ENCODE measurements at places on chromosomes 4 and X.

- no peak for DNase-seq
Measured at GRCh38 chrX:150546711-150547153, 21.7 kb upstream of the MTM1 start.

DNA sequence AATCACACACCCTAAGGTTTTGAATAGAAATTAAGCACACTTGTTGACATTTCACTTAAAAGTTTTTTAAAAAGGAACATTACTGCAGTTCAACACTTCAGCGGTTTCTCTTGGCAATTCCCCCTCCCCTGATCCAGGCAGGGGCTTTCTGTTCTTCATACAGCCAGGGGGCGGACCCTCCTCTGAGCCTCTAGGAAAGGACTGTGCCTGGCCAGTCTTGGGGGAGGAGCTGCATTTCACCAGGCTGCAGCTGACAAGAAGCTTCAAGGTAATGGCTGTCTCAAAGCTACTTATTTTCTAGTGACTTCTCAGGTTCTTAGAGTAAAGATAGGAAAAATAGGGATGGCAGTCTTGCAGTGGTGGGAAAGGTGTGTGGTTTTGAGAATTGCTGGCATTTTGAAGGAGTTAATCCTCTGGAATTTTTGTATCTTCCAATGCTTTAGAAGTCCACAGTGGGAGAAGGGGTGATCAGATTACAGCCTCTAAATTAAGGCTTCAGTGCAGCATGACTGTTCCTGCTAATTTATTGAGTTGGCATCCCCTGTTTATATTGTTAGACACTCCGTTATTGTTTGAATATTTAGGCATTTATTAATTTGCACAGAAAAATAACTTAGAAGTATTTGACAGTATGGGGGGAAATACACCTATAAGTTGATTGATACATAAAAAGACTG is 33.5 kb downstream of the PWWP3B start:
- DNase-seq = no peak

DNA sequence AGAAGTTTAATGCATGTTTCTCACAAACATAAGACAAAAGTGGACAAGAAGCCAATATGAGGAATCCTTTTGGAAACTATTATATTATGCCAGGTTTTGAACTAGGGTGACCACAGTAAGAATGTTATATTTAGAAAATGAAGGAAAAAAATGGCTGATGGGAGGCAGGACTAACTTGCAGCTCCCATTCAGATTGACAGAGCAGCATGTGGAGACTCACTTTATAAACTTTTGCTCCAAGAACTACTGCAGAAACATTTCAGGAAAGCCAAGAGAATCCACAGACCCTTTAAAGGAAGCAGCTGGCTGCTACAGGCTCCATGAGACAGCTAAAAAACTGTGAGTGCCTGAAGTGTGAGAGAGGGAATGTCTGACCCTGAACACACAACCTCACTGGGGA is 738.6 kb upstream of the GRIA3 start:
- no peak for DNase-seq

- DNase-seq = no peak
Measured at GRCh38 chr4:6568689-6569332, 6.2 kb upstream of the MAN2B2 start.

DNA sequence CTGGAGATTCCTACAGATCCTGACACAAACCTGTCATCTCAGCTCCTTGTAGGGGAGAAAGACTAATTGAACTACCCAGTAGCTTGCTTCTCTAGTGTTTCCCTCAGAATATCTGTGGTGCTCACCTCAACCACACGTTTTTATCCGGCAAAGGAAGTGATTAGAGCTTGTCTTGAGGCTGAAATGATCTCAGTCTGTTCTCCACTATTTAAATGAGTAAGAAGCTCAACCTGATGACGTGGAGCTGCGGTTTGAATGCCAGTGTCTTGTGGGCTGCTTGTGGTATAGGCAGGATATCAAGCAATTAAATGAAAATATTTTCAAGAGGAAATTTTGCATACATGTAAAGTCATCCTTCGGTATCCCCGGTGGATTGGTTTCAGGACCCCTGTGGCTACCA is 270.2 kb downstream of the TLL1 start:
- no peak for DNase-seq

- DNase-seq = no peak
Measured at GRCh38 chrX:79259073-79259689, 108.0 kb downstream of the ITM2A start.

- no peak for DNase-seq
Measured at GRCh38 chr4:11420327-11420726, 8.4 kb downstream of the HS3ST1 start.

DNA sequence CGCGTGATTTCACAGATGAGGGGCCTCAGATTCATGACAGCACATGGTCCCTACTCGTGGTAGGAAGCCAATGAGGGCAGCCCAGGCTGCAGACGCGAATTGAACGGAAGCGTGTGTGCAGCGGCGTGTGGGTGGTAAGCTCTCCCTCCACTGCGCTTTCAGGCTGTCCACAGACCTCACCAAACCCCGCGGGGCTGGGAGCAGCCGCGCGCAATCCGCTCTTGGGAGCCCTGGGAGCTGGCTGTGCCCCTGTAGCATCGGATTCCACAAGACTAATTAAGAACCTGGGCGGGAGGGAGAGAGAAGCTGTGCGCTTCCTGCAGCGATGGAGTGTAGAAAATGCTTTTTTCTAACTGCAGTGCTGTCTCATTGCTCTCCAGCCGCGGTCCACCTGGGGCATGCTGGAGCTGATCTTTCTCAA is 134.9 kb downstream of the STOX2 start:
- DNase-seq = no peak

DNA sequence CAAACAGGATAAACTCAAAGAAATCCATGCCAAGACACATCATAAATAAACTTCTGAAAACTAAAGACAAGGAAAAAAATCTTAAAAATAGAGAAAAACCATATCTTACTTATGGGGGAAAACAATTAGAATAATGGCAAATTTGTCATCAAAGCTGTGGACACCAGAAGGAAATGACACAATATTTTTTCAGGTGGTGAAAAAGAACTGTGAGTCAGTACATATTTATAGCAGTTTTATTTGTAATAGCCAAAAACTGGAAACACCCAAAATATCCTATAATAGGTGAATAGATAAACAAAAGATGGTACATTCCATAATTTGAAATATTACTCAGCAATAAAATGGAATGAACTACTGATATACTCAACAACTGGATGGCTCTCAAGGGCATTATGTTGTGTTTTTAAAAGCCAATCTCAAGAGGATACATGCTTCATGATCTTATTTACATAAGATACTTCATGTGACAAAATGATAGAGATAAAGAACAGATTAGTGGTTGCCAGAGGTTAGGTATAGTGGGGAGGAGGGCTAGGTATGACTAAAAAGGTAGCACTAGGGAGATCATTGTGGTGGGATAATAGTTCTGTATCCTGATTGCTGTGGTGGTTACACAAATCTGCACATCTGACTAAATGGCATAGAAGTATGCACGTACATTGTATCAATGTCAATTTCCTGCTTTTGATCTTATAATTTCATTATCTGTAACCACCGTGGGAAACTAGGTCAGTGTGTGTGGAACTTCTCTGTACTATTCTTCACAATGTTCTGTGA is 191.9 kb downstream of the PPP1R2C start:
- DNase-seq = no peak

DNA sequence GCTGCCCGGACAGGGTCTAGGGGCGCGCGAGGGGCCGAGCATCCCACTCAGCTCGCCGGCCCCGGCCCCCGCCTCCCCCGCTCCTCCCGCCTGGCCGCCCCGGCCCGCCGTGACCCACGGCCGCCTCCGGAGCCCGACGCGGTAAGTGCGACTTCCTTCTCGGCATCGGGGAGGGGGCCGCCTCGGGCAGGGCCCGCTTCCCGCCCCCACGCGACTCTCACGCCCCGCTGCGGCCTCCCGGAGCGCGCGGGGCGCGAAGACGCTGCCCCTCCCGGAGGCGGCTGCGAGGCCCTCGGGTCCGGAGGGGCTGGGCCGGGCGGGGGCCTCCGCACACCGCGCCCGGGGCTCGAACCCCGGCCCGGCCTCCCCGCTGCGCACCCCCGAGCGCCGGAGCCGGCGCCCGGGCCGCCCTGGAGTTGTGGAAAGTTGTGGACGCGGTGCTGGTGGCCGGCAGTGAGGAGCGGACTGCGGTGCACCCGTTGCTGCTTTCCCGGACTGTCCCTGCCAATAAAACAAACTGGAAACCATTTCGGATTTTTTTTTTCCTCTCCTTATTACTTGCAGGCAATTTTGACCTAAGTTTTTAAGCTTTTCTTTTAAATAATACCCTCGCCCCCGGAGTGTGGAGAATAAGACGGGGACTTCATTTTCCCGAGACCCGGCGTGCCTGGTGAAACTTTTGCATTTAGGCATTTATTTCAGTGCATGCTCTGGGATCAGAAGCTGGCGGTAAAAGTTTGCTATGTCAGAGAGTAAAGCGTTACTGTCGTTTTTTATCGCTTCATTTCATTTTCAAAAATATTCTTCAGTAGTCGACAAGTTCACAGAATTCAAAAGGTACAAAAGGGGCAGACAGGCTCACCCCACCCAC is 13.0 kb upstream of the TMEM156 start:
- DNase-seq = peak; percentile 54

DNA sequence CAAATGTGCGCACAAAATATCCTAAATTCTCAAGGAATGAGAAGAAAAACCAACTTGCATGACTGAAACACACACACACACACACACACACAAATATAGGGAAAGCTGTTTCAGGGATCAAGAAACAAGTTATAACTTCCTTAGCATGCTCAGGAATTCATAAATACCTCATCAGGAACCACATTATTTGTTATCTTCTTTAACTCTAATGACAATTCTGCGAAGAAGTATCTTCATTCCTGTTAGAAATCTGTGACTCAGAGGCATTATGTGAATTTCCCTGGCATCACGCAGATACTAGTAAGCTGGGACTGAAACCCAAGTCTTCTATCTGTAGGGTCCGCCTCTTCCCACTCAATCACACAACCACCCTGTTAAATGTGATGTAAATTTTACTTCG is 30.3 kb downstream of the TMPRSS11A start:
- no peak for DNase-seq

DNA sequence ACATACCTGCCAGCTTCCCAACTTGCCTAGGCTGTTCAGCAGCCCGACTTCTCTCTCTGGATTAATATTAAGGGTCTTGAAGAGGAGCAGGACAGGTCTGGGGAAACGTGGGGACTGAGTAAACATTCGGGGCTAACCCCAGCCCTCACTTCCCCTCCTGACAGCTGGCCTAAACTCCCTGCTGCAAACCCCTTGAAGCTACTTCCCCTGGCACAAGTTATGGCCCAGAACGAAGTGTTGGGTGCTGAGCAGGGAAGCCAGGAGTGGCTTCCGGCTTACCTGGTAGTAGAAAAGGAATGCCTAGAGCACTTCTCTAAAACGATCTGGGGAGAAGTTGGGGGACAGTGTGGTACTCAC is 200.0 kb downstream of the BCOR start:
- no peak for DNase-seq

GRCh38 chr4:15130441-15130840 is 128.2 kb downstream of the CPEB2 start:
- DNase-seq = no peak

GRCh38 chr4:26183017-26183416 is 137.8 kb upstream of the RBPJ start:
- DNase-seq = peak; percentile 24

GRCh38 chrX:140432346-140433175 is 72.3 kb downstream of the SOX3 start:
- no peak for DNase-seq

GRCh38 chrX:132615391-132616131 is 126.7 kb upstream of the MBNL3 start:
- peak; percentile 24 for DNase-seq

DNA sequence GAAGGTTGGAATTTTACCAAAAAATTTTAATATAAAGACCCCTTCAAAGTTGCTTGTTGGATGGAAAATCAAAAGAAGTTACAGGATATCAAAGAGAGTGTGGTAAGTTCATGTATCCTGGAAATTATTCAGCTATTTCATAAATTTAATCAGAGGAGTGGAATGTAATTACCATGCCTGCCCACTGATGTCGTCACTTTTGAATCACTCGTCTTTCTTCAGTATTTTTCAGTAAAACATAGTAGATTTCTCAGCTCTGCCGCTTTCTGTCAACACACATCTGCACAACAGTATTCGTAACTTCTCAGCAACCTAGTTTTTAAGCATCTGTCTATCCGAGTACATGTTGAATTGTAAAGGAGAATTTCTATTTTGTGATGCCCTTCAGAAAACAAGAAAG is 2163.0 kb upstream of the AGA start:
- DNase-seq = no peak

- no peak for DNase-seq
Measured at GRCh38 chrX:40996886-40997530, 88.2 kb upstream of the USP9X start.

- DNase-seq = no peak
Measured at GRCh38 chr4:122819708-122820449, 6.8 kb upstream of the FGF2 start.

DNA sequence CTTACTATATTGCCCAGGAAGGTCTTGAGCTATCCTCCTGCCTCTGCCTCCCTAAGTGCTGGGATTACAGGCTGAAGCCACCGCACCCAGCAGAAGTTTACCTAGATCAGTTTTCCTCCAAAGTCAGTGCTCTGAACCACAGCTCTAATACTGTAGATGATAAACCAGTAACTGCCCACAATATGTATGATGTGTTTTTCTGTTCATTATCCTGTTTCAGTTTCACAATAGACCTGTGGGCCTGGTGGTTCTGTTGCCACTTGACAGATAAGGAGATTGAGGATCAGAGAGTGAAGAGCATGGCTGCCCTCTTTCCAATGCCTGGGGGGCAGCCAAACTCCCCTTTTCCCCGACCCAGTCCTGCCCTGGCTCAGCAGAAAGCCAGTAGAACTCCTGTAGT is 87.0 kb downstream of the EFNB1 start:
- DNase-seq = no peak

DNA sequence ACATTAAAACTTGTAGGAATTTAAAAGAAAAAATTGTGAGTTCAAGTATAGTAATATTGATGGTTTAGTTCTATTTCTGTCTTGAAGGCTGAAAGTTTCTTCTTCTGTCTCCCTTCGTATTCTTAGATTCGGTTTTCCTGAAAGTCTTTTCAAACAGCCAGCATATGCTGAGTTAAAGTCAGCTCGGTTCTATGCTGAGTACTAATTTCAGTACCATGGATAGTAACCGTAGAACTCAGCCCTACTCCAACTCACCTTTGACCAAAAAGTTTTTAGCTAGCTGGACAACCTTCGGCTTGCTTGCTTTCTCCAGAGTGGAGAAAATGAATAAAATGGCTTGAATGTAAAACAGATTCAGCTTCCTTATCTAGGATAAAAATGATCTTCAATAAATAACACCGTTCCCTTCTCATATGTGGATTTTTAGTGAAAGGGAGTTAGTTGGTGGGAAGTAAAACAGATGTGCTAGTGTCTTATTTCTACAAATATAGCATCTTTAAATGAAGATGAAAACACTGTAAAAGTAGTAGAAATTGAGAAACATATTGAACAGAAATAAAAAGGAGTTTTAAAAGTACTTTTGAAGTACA is 5.2 kb downstream of the POU4F2 start:
- no peak for DNase-seq

Data from T1000 (cell line).